ENCODE measurements at places on chromosomes 4 and X.

GRCh38 chrX:95505721-95506120, 1178.9 kb upstream of the DIAPH2 start:
- no peak for DNase-seq

DNA sequence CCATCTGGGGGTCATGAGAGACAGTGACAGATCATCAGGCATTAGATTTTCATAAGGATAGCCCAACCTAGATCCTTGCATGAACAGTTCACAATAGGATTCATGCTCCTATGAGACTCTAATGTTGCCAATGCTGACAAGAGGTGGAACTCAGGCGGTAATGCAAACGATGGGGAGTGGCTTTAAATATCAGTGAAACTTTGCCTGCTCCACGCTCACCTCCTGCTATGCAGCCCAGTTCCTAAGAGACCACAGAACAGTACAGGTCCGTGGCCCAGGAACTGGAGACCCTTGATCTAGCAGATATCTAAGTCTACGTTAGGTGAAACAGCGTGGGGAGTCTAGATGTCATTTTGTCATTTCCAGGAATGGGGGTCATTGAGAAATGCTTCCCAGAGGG, 165.7 kb downstream of the OR13H1 start:
- no peak for DNase-seq

GRCh38 chr4:175789647-175790046, 22.4 kb downstream of the GPM6A start:
- DNase-seq: no peak

- DNase-seq: no peak
These were observed 61.1 kb upstream of the STS start for GRCh38 chrX:7086384-7086783.

GRCh38 chr4:53861856-53862610, 202.4 kb downstream of the CHIC2 start:
- no peak for DNase-seq

- no peak for DNase-seq
These were observed 14.5 kb downstream of the EVC2 start for GRCh38 chr4:5693871-5694270.

- DNase-seq: no peak
These were observed 43.4 kb downstream of the NKX6-1 start for GRCh38 chr4:84455697-84456096.

DNA sequence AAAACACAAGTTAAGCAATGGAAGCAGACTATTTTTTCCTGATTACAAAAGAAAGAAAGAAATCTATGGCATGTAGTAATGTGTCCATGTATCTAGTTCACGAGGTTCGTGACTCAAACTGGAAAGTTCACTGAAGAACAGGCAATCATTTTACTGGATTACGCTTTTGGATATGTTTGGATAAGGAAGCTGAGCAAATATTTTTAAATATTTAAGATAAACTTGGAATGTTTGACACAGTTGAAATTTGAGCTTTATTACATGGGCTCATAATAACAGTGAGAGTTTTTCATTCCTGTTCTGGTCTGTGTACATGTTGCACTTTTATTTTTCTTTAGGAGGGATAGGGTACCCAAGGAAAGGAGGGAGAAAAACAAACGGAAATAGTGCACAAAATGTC, 244.2 kb upstream of the GK2 start:
- no peak for DNase-seq

- DNase-seq: no peak
These were observed 943.1 kb downstream of the ARAP2 start for GRCh38 chr4:35300996-35301774.

DNA sequence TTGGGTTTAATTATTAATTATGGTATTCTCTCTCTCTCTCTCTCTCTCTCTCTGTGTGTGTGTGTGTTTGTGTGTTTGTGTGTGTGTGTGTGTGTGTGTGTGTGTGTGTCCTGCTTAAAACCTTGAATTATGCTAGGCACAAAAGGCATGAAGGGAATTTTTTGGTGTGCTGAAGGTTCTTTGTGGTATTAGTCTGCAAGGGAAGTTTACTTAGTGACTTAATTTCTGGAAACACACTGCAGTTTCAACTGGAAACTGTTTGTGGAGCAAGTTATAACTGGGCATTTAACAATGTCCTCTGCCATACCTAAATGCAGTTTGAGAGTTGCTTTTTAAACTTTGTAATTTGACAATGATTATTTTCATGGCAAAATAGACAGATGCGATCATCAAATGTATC, 111.7 kb downstream of the FRMPD4 start:
- no peak for DNase-seq

DNA sequence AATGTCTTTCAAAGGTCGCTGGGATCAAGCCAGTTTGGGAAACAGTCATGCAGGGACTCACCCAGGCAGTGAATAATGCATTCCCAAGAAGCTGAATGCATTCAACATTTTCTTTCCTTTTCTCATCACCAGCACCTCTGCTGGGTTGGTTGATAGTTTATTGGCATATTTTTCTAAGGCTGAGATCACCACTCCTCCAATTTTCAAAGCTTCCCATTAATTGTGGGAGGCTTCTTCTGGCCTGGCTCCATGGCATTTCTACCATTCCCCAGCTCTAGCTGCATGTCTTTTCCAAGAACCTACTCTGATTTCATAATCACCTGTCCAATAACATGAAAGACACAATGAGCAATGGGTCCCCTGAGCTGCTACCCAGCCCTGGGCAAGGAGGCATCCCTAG, 35.8 kb downstream of the CHRDL1 start:
- no peak for DNase-seq

DNA sequence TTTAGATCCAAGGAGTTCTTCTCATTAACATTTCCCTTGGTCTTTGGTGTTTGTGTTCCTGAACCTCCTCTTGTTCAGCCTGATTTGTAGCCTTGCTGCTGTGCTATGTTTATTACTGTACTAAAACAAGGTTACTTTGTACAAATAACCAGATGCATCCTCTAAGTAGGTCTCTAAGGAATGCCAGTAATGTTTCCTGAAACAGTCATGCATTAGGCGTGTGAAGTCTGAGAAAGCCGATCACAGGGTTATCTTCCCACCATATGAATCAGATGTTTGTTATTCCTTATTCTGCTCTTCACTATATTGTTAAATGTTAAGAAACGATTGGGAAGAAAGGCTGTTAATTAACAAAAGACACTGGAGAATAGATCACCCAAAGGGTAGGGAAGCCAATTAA, 66.9 kb downstream of the GALNTL6 start:
- no peak for DNase-seq

- DNase-seq: no peak
These were observed 156.3 kb upstream of the TAPT1 start for GRCh38 chr4:16382571-16382970.

DNA sequence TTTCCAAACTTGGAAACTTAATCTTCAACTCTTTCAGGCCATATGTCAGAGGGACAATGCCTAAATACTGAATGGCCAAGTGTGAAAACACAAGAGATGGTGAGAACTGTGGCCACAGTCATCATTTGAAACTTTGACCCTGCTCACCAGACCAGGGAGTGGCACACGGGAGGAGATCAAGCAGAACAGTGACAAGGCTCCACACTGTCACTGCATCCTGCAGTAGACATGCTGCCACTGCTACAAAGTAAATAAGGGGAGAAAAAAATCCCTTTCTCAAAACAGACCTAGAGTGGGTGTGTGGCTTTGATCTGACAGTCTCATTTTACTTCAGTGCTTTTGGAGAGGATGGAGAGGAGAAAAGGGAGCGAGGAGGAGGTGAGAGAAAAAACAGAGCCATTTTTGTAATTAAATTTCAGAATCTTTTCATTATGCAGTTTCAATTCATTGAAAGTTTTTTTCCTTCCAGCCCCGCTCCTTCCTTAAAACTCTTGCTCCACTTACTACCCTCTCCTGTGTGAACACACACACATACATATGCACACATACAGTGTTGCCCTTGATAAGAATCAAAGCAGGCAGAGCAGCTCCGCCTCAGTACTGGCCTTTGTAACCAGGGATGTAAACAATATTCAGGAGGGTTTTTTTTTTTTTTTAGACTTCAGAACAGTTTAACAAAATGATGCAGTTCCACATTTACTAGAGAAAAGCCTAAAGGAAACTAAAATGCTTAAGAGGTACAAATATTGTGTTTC, 34.4 kb downstream of the NEXMIF start:
- no peak for DNase-seq

DNA sequence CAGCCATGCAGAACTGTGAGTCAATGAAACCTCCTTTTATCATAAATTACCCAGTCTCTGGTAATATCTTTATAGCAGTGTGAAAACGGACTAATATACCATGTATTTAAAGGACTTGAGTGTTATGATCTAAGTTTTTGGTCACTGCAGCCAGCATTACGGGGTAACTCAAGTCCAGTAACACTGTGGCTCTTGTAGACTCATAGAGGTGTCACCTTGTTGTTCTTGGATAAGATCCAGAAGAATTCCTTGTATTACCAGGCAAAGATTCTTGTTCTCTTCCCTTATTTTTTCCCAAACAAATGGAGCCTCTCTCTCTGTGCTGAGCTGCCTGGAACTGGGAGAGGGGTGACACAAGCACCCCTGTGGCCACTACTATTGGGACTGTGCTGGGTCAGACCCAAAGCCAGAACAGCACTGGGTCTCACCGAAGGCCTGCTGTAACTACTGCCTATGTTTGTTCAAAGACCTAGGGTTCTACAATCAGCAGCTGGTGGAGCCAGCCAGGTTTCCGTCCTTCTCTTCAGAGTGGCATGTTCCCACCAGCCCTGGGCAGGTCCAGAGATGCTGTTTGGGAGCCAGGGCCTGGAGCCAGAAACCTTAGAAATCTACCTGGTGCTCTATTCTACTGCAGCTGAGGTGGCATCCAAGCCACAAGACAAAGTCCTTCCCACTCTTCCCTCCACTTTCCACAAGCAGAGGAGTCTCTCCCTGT, 43.7 kb upstream of the MED14 start:
- no peak for DNase-seq

GRCh38 chrX:100407147-100407783, 2.8 kb downstream of the PCDH19 start:
- no peak for DNase-seq

GRCh38 chr4:158610790-158611189, 60.9 kb downstream of the C4orf46 start:
- DNase-seq: no peak

- DNase-seq: no peak
These were observed 251.9 kb upstream of the KLF3 start for GRCh38 chr4:38411981-38412536.

DNA sequence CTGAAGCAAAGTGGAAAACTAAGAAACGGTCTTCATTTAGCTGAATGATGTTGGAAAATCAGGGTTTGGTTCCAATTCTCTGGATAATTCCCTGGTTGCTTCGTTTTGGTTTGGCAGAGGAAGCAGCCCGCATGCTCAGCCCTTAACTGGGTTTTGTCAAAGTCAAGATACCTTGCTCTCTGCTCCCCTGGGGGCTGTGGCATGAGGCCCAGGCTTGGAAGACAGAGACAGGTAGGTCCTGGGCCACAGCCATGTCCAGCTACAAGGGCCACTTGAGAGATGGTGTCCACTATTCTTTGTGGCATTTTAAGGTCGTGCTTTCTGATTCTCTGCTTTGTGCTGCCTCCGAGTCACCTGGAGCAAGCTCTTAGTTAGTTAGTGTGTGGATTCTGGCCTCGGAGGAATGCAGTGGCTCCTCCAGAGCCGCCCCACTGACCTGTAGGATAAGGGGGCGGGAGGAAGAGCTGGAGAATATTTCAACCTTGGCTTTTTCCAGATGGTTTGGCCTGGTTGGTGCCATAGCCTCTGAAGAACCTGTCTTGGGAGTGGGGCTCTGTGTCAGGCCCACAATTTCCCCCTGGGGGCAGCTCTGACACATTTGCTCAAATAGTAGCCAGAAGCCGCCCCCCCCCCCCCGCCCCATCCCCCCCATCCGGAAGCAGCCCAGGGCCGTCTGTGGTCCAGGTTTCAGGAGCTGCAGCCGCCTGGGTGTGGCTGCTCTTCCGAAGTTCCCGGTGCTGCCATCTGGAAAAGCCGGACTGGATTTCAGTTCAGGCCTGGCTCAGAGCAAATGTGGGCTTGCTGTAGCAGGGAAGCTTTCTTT, 147.1 kb downstream of the NHS start:
- DNase-seq: no peak

DNA sequence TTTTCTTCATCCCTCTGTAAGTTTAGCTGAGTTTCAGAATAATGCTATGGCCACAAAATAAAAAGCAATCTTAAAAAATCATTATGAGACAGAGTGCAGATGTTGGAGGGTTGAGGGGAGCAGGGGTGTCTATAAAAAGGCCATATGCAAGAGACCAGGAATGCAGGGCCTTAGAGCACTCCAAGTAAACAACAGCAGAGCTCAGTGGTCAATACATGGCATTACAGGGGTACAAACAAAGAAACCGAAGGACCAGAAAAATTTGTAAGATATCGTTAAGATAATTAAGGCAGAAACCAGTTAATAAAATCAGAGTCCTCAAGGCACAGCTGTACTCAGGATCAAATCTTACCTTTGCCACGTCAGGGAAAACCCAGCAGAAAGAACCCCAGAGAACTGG, 28.4 kb upstream of the NDST3 start:
- DNase-seq: no peak

DNA sequence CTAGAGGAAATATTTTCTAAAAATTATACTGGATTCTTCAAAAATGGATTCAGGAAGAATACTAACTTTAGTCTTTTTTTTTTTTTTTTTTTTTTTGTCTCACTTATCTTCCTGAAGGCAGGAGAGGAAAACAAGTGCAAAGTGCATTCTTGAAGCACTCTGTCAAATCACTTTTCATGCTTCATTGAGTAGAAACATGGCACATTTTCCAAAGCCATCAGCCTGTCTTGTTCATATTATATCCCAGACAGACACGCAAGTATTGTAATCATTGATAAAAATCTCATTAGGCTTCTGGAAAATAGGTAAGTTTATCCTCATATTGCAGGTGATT, 1.2 kb downstream of the BBS12 start:
- DNase-seq: no peak

DNA sequence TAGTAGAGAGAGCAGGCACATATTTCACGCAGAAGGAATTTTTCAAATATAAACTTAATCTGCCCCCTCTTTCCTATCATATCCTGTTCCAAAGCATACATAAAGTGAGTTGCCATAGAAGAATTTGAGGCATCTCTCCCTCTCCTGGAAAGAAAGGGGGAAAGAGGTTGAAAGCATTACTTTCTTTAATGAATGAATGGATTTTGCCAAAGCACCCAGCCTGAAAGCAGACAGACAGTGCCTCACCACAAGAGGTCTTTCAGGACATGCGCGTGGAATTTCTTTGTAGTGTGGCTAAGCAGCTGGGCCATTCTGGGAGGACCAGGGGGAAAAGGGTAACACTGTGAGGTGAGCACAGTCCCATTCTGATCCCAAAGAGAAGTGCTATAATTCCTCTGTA, 651.4 kb downstream of the IQCM start:
- DNase-seq: no peak
